ENCODE measurements at places on chromosomes 2 and 18.

- no peak for DNase-seq
Measured at GRCh38 chr2:134232868-134233727, 20.8 kb upstream of the MGAT5 start.

DNA sequence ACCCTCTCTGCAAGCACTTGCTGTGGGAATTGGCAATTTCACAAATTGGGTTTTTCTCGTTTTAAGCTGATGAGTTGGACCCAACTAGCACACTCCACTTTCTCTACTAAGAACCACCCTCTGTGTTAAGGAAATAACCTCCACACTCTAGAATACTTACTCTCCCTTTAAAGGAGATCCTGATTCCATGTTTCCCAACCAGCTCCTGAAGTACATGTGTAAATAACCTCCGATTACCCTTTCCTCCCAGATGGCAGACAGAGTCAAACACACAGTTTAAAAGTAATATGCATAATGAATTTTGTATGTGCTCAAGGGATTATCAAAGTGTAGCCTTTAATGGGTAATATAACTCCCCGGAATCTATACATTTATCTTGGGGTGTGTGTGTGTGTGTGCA, 171.3 kb upstream of the OSR1 start:
- DNase-seq, result no peak

- DNase-seq, result no peak
Measured at GRCh38 chr18:24180048-24180447, 41.2 kb downstream of the CABYR start.

- no peak for DNase-seq
Measured at GRCh38 chr18:38867680-38868079, 1302.1 kb upstream of the CELF4 start.

DNA sequence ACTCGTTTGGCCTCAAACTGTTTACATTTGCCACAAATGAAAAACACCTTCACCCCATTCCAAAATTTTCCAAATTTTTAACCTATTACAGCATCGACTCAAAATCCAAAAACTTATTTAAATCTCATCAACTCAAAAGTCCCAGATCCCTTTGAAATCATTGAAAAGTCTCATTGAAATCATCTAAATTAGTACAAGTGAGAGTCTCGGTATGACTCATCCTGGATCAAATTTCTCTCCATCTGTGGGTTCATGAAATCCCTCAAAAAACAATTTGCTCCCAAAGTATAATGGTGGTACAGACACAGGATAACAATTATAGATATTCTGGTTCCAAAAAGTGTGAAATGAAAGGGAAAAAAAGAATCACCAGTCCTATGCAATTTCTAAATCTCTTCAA, 65.1 kb downstream of the LRP1B start:
- no peak for DNase-seq

DNA sequence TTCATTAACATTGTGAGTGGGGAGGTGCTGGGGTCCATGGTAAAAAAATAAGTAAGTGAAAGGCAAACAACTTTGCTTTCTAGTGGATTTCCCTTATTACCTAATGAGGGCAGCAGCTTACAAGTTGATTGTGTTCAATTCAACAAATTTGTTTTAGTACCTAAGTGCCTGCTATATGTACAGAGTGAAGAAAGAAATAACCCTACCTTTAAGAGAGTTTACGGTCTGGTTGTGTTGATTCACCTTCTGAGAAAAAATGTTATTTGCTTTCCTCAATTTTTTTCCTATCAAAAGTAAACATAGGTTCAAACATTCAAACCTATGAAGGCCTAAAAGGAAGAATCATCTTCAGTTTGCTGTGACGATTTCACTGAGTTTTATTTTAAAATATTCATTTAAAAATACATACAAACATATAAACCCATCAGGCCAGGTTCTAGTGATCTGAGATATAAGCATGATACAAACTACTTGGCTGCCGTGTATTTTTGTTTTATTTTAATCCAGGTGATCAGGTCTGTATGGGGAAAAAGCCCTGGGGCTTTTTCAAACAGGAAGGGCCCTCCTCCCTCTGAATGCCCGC, 1.5 kb upstream of the SPTBN1 start:
- DNase-seq, result no peak

DNA sequence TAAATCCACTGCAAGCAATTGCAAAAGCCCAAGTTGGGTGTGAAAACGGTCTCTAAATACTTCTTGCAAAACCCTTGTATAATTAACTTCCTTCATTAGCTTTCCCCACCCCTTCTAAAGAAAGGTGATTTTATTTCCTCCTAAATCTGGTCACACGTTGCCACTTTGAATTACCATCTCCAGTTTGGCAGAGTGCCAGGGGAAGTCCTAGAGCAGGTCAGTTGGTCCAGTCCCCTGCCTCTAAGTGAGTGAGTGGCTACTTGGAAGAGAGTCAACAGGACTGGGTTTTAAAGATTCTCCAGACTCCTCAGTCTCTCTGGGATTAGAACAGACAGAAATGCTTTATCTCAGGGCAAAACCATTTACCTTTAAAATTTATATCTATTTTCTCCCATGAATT, 18.7 kb upstream of the LYPD6B start:
- no peak for DNase-seq

GRCh38 chr2:11835403-11835802, 89.0 kb downstream of the LPIN1 start:
- DNase-seq, result no peak

DNA sequence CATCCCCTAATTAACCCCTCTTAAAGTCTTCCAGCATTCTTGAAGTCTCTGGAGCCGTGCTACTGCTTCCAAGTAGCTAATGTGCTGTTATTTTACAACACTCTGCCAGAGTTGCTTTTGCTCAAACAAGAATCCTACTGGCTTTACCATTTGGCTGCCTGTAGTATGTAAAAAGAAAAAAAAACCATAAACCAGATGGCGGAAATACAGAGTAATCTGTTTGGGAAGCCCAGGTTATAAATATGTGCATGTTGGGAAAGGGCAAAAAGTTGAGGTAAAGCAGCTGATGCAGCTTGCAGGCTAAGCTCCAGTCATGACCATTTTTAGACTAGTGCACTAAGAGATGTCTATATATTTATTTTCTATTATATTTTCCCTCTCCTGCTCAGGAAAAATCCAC, 313.2 kb upstream of the ETAA1 start:
- DNase-seq, result no peak

DNA sequence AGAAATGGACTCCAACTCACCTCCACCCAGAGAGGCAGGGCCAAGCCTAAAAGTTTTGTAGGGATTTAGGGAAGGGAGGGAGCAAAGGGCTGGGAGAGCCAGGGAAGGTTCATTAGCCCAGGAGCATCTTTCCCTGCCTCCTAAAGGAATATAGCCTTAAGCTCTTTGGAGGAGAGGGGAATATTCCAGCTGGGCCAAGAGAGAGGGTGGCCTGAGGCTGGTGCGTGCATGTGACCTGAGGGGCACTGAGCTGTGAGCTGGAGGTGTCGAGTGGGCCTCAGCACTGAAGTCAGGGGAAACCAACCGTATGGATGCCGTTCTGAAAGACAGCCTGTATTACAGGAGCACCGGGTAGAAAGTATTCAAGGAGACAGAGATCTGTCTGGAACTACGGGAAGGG, 112.6 kb downstream of the KLHL29 start:
- no peak for DNase-seq

GRCh38 chr2:231348173-231348572, 47.3 kb upstream of the B3GNT7 start:
- no peak for DNase-seq

GRCh38 chr2:72915907-72916742, 1.2 kb upstream of the EMX1 start:
- DNase-seq, result no peak

DNA sequence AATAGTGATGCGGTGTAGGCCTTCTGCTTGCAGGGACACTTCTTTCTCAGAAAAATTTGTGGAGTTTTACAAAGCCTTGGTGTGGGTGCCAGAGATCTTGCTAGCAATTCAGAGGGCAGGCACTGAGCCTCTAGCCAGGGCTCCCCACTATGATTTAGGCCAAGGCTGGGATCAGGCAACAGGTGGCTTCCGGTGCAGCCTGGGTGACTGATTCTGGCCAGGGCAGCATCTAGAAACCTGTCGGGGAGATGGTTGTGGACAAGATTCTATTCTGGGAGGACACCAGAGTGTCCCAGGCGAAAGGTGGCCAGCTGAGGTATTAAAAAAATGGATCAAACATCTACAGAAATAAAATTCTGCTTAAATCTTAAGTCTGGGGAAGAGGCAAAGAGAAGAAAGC, 21.5 kb upstream of the TNP1 start:
- DNase-seq, result no peak

DNA sequence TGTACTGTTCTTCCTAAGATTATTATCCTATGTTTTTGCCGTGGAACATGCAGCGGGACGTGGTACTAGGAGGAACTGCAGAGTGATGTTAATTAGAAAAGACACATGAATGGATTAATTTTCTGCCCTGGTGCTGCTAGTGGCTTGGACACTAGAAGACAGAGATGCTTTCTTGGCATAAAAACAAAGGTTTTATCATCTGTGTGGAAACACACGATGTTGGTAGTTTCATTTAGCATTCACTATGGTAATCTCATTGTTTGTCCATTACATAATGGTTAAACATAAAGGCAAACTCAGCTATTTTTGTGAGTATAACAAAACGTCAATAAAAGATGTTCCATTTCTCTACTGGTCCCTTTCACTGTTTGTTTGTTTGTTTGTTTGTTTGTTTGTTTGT, 22.8 kb downstream of the COL6A3 start:
- DNase-seq, result no peak

- no peak for DNase-seq
Measured at GRCh38 chr2:134539981-134540380, 178.8 kb downstream of the TMEM163 start.

DNA sequence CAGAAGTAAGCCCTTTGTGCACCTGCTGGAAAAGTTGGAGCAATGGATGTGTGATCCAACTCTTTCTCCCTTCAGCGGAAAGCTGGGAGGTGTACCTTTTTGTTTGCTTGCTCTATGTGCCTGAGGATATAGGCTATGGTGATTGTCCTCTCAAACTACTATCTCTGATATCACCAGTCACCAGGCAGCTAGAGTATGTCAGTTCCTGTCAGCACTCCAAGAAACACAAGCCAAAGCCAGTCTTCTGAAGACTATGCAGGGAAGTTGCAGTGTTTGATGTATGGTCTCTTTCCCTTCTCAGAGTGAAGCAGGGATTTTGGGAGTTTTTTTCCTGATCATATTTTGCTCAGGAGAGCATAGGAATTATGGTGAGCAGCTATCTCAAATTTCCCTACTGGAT, 146.4 kb downstream of the PTH2R start:
- DNase-seq, result no peak

DNA sequence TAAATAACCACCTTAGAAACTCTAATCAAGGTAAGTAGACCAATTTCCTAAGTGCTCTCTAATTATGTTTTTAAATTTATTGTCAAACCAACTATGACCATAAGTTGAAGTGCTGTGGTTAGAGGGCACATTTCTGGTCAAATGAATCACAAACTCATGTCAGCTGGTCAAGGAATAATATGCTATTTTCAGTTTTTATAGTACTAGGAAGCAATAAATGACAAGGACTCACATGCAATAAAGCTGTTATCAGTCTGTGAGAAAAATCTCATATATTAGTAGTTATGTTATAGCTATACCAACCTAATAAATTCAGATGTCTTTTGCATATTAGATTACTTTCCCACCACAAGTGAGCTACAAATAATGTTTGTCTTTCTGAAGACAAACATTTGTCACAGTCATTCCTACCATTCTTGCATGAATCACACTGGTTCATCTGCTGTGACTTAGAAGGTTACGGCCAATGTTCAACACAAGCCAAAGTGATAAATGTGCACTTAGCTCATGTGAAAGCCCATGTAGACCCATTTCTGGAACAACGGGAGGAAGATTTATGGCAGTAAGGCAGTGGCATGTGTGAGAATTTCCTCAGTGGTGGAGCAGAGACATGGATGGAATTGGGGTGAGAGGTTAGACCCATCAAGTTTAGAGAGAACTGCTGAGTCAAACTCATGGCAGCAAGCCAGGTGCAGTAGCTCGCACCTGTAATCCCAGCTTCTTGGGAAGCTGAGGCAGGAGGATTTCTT, 27.4 kb upstream of the CCNYL1 start:
- DNase-seq, result no peak

GRCh38 chr2:99810225-99810624, 320.4 kb upstream of the REV1 start:
- DNase-seq, result no peak

DNA sequence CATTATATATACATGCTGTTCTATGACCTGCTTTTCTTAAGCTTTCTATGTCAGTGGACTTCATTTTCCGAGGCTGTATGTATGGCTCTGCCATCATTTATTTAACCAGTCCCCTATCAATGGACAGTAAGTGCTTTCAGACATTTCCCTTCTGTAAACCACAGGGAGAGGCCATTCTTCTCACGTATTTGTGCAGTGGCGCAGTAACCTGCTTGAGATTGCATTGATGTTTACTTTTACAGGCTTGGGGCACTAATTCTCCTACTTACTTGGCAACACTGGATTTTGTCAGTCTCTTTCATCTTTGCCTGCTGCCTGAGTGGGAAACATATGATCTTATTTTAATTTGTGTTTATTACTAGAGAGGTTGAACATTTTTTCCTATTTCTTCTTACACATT, 52.1 kb downstream of the BOLA3 start:
- no peak for DNase-seq

- DNase-seq, result no peak
Measured at GRCh38 chr2:69298862-69299261, 88.2 kb downstream of the GFPT1 start.

- DNase-seq, result no peak
Measured at GRCh38 chr2:97840198-97840597, 126.8 kb downstream of the ZAP70 start.

DNA sequence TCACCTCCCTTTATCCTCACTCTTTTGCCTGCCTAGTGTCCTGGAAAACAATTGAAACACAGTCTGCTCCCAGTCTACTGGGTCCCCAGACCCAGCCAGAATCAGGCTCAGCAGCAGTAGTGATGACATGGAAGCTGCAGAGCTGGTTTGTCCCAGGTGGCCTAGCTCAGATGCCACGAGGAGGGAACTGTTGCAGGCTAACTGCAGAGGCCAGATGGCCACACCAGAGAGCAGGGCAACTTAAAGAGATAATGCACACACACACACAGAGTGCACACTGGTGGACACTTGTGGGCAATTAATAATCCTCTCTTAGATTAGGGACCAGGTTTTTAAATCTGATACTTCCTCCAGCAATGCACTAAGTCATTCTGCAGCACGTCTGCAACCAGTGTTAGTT, 42.4 kb downstream of the GYPC start:
- no peak for DNase-seq
